ENCODE measurements at places on chromosomes 6 and 20.

GRCh38 chr6:45697605-45698004, 318.1 kb downstream of the CLIC5 start:
- no peak for DNase-seq

DNA sequence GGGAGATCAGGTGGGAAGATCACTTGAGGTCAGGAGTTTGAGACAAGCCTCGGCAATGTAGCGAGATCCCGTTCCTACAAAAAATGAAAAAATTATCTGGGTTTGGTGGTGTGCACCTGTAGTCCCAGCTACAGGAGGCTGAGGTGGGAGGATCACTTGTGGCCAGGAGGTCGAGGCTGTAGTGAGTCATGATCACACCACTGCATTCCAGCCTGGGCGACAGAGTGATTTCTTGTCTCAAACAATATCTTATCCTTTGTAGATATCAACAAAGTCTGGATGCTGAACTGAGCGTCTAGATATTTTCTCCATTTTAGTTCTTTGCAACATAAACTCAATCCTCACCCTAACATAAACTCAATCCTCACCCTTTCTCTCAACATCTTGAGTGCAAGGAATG, 197.6 kb downstream of the DTNBP1 start:
- DNase-seq: no peak

- DNase-seq: no peak
These were observed 716.2 kb downstream of the EYS start for GRCh38 chr6:64990652-64991304.

DNA sequence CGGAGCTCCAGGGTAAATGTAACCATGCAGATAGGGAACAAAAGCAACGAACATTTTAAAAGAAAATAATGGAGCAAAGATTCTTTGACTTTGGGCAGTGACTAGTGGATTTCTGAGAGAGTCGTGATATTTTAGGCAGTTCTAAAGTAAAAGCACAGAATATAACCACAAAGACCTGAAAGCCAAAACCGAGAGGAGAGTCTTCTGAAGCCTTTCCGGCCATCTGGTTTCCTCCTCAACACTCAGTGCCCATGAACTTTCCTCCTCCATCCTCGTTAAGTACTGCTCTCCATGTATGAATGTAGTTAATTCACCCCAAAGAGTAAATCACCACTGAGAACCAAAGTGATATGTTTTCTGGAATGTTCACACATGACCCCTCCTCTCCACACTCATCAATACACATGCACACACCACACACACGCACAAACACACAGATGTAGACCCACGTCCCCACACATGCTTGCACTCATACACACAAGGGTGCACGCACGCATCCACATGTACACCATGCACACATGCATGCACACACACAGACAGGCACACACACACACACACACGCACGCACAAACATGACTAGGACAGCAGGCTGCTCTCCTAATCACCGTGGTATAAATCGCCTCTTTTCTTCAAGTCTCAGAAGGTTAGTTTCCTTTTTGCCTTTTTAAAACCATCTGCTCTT, 109.5 kb downstream of the MYLK4 start:
- no peak for DNase-seq

- DNase-seq: no peak
These were observed 42.3 kb upstream of the OCSTAMP start for GRCh38 chr20:46592580-46593362.

DNA sequence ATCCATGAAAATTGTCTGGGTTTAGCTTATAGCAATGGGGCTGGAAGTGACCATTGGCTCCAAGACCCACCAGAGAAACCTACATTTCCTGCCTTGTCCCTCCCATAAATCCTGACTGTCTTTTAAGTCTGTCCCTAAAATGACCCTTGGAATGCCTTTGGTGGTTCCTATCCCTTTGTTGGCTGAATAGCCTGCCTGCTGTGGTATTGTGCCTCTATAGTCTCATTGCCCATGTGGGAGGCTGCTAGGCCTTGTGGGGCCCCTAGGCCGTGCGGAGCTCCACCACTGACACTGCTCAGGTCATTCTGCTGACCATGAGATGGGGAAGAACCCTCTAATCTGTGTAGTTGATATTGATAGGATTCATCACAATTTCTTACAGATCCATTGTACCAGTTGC, 43.3 kb downstream of the SCP2D1 start:
- DNase-seq: no peak

DNA sequence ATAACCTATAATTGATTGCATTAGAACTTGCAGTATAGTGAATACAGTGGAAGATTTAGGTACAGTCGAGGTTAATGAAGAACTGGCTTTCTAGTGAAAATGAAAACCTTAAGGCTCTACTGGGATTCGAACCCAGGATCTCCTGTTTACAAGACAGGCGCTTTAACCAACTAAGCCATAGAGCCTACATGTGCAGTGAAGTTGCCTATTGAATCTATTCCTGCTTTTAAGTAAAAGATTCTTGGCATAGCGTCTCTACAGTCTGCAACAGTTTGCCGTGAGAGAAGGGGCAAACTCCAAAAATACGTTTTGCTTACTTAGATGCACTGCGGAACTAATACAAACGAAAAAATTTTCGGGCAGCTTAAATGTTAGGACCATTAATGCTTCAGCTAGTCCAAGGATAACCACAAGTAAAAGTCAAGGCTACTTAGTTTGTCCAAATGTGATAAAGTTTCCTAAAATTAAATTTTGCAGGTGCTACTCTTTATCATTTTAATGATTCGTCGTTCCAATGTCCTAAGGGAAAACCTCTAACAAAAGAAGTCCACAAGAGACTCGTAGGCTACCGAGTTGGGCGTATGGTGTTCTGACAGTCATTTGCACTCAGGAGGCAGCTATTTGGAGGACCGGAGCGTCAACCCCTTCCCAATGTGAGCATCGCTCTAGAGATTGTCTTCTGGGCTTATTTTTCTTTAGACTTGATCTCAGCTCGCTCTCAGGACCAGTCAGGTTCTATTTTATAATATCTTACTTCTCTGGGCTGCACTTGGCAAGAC, 31.3 kb upstream of the ZSCAN23 start:
- DNase-seq: peak; percentile 14

DNA sequence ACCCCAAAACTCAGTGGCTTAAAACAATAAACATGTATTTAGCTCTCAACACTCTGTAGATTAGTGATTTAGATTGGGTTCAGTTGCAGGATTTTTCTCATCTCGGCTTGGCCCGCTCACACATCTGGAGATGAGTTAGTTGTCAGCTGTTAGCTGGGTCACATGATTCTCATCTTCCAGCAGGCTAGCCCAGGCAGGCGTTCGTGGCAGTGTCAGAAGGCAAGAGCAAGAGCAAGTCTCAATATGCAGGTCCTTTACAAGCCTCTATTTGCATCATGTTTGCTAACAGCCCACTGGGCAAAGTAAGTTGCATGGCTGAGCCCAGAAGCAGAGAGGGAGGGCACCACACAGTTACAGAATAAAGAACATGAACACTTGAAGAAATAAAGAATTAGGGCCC, 83.6 kb upstream of the MYLIP start:
- no peak for DNase-seq

GRCh38 chr20:52438326-52438963, 246.9 kb upstream of the ZFP64 start:
- DNase-seq: peak; percentile 44

DNA sequence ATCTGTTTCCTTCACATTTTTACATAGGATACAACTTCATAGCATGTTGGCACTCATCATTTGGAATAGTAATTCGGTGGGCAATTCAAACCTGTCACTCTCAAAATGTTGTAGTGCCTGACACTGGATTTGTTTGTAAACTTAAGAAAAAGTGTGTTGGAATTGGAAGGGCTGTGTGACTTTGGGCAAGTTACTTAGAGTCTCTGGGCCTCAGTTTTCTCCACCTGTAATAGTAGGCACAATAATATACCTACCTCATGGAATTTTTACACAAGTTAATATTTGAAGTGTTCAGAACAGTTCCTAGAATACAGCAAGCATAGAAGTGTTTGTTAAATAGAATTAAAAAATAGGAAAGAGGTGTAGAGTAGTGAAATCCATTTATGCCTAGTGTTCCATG, 15.0 kb upstream of the BCAS1 start:
- DNase-seq: no peak

DNA sequence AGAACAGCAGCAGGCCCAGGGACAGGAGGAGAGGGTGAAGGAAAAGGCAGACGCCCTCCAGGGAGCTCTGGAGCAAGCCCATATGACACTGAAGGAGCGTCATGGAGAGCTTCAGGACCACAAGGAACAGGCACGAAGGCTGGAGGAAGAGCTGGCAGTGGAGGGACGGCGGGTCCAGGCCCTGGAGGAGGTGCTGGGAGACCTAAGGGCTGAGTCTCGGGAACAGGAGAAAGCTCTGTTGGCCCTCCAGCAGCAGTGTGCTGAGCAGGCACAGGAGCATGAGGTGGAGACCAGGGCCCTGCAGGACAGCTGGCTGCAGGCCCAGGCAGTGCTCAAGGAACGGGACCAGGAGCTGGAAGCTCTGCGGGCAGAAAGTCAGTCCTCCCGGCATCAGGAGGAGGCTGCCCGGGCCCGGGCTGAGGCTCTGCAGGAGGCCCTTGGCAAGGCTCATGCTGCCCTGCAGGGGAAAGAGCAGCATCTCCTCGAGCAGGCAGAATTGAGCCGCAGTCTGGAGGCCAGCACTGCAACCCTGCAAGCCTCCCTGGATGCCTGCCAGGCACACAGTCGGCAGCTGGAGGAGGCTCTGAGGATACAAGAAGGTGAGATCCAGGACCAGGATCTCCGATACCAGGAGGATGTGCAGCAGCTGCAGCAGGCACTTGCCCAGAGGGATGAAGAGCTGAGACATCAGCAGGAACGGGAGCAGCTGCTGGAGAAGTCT, 25.5 kb downstream of the C20orf173 start:
- no peak for DNase-seq

DNA sequence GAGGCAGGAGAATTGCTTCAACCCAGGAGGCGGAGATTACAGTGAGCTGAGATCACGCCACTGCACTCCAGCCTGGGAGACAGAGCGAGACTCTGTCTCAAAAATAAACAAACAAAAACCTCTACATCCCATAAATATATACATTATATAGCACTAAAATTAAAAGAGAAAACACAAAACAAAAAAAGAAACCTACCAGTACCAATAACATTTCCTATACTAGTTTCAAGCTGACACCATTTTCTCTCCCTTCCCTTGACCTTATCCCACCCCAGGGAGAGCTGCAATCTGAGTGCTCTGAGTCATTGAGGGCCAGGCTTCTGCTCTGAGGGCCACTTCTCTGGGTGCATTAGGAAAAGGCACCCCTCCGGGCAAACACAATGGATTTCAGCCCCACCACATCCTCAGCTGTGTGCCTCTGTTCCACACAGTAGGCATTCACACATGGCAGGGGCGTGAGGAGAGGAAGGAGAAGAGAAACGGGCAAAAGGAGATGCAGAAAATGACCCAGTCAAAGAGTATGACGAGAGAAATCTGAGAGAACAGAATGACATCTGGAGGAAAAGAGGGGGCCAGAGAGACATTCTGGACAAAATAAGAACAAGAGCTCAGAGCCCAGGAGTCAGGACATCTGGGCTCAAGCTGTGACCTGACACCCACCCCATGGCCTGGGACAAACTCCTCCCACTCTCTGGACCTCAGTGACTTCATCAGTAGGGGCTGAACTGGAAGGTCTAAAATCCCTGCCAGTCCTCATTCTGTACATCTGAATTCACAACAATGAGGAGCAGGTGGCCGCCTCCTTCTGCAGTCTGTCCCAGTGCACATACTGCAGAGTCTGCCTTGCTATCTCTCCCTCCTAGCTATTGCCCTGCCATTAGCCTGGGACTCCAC, 18.2 kb downstream of the TRIM26 start:
- no peak for DNase-seq

- DNase-seq: no peak
These were observed 423.6 kb downstream of the CDH26 start for GRCh38 chr20:60381643-60382400.

DNA sequence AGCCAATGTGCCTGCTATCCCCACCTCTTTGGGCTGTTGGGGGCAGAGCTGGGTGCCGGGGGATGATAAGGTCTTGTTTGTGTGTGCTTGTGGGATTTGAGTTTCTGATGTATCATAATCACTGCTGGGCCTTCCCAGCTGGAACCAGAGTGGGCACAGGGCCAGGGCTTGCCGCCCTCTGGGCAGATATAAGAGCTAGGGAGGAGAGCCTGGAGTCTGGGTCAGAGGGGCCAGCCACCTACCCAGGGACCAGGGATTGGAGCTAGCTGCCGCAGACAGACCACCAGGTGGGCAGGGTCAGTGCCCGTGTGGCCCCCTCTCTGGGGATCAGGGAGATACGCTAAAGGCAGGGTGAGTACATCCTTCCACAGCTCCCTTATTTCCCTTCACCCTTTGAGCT, 3.1 kb upstream of the TLDC2 start:
- DNase-seq: no peak

GRCh38 chr6:150934380-150934779, 68.9 kb downstream of the MTHFD1L start:
- DNase-seq: no peak

DNA sequence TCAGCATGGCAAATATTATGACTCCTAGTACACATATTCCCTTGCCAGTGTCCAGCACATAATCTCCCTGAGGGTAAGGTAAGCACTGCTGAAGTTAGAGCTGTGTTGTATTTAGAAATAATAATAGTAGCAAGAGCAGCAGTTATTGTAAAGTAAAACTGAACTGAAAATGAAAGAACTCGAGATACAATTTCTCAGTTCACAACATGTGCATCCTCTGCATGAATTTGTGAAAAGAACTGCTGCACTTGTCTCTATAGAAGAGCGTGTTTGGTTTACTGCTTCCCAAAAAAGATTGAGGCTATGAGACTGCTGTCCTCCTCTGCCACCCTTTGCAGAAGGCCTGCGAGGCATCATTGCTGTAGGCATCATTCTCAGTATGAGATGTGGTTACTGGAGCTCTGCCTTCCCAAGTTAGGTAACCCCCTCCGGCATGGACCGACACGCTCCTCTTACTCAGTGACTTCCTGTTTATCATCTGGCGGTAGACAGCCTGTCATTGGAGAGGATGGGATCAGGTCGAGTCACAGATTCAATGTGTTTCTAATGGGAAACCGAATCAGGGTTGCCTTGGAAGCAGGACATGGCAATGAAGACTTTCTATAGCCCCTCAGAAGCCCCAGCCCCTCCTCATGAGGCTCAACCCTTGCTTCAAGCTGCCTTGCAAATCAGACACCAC, 48.1 kb downstream of the SLC24A3 start:
- DNase-seq: no peak

GRCh38 chr6:148657048-148657447, 89.8 kb upstream of the UST start:
- DNase-seq: peak; percentile 6

DNA sequence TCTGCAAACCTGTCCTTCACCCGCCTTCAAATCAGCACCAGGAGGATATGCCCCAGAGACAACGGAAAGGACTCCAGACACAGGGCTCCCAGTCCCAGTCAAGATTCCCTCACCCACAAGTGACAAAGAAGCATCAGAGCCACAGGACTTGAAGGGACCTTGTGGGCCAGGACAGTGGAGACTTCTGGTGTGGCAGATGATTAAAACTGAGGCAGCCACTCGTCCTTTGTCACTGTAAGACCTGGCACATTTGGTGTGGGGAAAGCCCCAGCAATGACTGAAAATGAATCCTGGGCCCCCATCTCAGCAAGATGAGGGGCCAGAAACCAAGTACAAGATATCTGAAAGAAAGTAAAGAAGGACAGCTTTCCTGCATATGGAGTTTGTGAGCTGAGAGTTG, 15.6 kb upstream of the GMPR start:
- no peak for DNase-seq

Measured in CD4-positive, alpha-beta T cell treated with Interleukin-12 subunit alpha and Interleukin-12 subunit beta, for 1 hour (primary cell).